NCI-H2081 treated with DMSO at 0.1 percent for 48 hours (cell line): ENCODE measurements at places on chromosomes 1 and 21.

GRCh38 chr1:241063276-241063675, 293.7 kb downstream of the RGS7 start:
- DNase-seq, result no peak

DNA sequence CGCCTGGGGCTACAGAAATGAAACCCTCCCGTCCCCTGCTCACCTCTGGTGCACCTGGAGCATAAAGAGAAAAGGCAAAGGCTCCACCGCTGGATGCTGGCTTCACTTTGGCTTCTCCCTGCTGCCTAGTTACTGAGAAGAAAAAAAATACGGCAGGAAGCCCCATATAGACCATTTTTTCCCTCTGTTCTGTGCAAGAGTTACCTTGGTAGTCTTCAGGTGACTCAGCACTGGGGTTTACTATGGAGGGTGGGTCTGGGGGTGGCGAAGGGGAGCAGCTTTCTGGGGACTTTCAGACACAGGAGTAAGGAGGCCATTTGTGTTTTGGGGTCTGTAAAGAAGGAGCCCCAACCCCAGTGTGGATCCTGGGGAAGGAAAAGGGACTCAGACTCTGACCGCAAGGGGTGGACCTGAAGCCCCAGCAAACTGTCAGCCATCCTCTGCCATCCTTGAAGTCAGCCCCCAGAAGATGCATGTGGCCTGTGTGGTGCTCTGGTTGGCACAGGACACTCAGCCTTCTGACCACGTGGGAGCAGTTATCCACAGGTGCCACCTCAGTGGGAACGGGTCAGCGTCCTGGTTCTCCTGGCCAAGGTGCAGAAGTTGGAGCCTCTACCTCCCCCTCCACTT, 25.9 kb upstream of the EPS8L3 start:
- DNase-seq, result no peak

GRCh38 chr1:63804829-63805484, 31.1 kb downstream of the ROR1 start:
- no peak for DNase-seq

DNA sequence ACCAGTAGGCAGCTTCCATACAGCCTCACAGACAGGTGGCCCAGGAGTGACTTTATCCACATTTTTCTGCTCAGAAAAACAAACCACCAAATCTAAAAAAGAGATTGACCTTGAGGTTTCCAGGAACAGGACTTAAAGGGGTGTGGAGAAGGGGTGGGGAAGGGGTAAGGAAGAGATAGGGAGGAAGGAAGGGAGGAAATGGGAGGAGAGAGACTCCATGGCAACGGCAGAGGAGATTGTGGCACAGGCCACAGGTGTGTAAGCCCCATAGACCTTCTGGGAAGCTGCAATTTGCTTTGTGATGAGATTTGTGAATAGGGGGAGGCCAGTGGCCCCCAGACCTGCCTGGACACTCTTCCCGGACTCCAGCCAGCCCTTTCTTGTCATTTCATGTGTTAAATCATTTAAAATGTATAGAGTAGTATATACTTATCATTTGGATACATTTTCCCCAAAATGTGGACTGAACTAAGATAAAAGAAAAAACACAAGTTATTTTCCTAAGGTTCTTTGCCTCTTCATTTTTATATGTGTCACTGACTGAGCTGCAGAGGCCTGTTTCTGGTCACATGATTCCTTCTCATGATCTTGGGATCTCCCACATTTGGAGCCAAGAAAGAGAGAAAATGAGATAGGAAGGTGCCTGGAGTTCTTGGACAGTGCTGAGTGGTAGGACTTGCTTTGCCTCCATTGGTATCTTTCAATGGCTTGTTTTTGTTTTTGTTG, 55.5 kb downstream of the CLIC6 start:
- DNase-seq, result no peak

DNA sequence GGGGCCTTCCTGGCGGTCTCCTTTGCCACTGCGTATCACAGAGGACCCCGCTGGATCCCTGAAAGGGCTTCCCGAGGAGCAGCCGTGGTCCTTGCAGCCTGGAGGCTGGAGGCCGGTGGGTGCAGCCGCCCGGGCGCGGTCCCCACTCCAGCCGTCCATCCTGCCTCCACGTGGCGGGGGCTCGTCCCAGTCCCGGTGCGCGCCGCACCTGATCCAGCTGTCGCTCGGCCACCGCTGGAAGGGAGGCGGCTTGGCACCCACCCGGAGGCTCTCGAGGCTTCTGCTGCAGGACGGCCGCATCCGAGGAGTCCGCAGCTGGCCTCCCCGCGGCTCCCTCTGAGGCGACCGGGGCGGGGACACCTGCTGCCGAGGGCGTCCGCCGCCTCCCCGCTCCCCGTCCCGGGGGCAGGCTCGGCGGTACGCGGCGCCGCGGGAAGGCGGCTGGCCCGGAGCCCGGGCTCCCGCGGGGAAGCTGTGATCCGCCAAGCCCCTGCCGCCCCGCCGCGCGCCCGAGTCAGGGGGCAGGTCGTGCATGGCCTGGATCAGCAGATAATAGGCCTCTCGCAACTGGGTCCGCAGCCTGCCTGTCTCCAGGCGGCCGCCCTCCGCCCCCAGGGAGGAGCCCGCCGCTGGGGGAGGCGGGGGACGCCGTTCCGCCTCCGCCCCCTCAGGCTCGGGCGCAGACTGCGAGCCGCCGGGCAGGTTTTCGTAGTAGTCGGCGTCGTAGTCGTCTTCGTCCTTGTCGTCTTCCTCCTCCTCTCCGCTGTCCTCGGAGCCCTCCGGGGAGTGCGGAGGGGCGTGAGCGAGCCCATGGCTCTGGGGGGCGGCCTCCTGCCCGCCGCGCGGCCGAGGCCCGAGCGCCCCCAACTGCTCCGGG, at the start of gene SYDE2:
Gene SYDE2, minus strand, starts transcription at position 554 of the 877 bp plus-strand sequence. Its CDS starts 20 bp downstream, at position 534.
- DNase-seq, result no peak

DNA sequence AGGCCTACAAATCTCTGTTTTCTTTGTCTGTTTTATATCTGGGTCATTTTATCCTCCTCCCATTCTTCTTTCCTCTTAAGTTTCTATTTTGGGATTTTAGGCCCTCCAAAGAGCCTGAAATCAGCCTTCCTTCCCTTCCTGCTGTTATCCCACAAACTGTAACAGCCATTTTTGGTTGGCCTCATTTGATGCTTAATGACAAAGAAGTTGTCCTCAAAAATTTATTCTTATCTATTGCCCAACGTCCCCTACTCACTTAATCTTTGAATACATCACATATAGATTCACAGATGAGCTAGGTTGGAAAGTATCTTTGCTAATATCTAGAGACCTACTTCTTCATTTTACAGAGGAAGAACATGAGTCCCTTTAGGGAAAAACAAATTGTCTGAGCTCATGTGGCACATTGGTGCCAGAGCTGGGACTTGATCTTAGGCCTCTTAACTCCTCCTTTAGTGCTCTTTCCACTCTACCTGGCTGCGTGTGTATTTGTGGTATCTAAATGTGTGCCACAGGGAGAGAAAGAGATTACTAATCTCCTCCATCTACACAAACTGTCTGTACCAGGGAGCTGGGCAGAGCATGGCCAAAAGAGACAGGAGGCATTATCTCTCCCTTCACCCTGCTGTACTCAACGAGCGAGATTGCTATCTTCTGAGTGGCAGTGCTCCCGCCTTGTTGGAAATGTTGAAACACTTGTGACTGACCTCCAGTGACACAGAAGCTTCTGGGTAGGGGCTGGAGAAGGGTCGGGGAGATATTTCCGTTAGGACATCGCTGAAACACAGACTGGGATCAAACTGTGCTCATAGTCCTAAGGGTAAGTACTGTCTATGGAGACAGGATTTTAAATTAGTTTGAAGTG, 30.1 kb downstream of the RHEX start:
- no peak for DNase-seq

DNA sequence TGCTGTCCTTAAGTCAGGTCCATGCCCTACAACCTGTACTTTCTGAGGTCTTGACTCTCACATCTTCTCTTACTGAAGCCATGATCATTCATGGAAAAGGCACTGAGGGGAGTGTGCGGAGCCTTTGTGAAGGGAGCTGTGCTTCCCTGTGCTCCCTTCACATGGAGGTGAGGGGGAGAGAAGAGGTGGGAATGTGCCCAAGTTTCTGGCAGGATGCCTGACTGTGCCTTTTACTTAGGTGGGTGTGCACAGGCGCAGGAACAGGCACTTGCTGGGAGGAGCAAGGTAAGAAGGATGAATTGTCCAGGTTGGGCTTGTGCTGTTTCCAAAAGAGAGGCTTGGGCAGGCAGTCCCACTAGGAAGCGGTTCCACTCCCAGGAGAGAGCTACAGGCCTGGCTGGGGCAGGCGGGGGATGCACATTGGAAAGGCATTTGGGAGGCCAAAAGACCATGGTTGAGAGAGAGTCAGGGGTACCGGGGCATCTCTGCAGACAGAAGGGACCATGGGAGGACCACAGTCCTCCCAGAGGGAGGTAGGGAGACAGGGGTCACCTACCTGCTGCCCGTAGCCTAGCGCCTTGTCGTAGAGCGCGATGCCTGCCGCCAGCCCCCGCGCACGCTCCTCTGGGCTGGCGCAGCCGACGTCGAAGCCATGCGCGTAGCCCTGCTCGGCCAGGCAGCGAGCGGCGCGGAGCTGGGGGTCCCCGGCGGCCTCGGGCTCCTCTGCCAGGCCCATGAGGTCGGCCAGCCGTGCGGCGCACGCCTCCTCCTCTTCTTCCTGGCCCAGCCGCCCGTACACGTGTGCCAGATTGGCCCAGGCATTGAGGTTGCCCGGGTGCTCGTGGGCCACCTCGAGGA, 853 bp downstream of the TTC22 start:
- no peak for DNase-seq

GRCh38 chr1:56229186-56229585, 350.2 kb downstream of the PLPP3 start:
- no peak for DNase-seq

- no peak for DNase-seq
Observed at GRCh38 chr1:25807480-25808390, 7.7 kb downstream of the SELENON start.

DNA sequence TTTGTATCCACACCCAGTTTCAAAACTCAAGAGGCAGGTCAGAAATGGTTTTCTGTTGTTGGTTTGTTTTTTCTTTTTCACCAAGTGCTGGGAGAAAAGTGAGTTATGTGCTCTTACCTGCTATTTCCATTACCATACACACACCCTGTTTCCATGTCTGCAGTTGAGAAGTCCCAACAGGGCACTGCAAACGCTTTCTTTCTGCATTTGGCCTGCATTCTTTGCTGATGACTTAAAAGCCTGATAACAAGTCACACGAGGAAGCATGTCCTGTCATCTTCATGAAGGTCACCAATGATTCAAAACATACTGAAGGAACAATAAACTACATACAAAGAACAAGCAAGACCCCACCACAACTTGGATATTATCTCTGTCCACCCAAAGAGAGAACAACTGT, 24.8 kb upstream of the KCNE1 start:
- no peak for DNase-seq

DNA sequence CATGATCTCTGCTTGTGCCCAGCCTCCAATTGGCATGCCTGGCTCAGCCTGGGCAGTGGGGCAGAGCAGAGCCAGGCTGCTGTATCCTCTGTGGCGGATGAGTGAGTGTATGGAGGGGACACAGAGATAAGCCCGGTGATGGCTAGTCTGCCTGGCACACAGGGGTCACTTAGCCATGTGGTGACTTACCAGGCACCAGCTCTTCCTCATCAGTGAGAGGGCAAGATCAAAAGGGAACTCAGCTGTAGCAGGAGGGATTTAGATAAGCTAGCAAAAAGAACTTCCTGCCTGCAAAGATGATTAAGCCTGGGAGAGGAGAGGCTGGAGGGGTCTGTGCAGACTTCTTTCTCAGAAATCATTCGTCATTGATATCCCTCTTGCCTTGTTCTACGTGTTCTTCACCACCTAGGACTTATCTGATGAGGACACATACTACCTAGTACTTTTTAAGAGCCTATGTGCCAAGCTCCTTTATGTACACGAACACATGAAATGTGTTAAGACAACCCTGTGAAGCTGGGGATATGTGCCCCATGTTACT, 7.9 kb downstream of the KIF21B start:
- DNase-seq, result no peak

GRCh38 chr1:162003061-162003829, 20.4 kb downstream of the OLFML2B start:
- no peak for DNase-seq

DNA sequence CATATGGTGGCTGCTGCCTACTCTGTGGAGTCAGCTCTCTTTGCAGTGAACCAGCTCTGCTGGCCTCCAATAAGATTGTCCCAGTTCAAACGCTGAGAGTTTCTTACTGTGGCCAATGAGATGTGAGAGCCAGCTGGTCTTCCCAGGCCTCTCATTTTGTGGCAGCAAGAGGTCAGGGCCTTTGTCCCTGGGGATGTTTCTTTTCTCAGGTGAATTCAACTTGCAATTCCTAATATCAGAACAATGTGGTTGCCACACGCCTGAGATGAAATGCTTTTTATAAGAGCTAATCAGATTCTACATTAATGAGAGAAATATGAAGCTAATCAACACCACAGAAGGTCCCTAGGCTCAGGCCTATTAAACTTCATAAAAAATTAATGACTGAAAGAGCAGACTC, 660.1 kb upstream of the CAMK1G start:
- no peak for DNase-seq
